ENCODE measurements at places on chromosomes 6 and 20. TPM values are rescaled to one million over a fixed set of nuclear protein-coding genes. Genes with fewer than 3 reads are reported as not detected.

- DNase-seq = no peak
These were observed 131.1 kb upstream of the SGK1 start for GRCh38 chr6:134449004-134449403.

DNA sequence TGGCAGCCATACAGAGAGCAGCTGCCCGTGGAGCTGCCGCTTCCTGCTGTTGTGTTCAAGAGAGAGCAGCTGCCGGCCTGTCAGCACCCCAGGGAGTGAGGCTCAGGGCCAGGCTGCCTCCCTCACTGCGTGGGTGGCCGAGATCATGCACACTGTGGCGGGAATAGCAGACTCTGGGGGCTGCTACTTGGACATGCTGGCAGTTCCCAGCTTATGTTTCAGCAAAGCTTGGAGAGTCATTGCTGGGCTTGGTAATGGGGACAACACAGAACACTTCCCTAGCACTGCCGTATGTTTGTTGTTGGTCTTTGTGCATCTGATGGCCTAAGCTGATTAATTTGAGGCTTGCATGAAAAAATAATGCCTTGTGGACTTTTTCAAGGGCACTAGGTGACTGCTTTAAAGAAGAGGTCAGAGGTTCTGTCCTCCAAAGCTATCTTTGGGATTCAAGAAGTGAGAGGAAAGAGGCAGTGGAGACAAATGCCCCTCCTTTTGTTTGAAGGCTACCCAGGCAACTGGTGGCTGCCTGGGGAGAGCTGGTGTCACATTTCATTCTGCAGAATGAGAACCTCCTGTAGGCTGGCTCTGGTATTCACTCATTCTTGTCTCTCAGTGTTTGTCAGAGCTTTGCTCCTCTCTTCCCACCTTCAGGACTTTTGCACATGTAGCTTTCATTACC lies 18.8 kb downstream of the MRAP2 start:
- no peak for DNase-seq

DNA sequence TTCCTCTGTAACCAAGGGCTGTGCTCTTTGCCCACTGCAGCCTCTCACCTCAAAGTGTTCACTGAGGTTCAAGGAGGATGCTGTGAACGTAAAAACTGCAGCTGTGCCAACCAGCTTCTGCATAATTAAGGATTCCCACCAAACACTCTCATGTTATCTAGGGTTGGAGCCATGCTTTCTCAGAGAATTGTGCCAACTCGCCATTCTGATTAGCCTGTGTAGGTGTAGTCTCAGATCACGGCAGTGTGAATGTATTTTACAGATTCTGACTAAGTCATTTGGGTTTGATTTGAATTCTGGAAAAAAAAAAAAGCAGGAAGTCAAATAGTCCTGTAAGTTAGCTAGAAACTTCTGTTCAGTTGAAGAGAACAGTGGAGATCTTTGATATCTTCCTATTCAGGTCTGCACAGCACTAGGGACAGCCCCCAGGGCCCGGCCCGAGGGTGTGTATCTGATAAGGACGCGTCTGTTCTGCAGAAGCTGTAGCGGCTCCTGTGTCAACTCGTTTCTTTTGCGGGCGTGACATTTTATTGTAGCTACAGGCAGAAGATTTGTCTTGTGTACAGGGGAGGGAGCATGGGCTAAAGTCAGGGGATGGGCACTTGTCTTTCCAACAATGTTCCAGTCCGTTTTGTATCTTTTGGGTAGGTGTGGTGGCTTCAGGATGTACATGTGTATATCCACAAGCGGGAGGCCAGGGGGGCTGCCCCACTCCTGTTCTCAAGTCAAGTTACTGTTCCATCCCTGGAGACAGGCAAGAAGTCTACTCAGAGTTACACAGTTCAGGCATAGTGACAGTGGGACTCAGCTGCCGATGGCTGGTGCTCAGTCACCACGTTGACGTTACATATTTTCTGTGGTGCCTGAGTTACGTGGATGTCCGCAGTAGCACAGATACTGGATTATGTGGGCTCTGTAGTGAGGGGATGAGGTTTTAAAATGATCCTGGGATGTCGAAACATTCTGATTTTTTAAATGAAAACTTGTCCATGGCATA lies 12.4 kb downstream of the IRF4 start:
- DNase-seq = no peak

The SLC17A3 gene
- total RNA-seq = not detected

The CCN5 gene
- total RNA-seq = 112 TPM

The RIPK1 gene
- total RNA-seq = 24.4 TPM

The HTR1E gene
- not detected for total RNA-seq

The NDUFAF4 gene
- 20.8 TPM for total RNA-seq
